Erythroblast (primary cell): ENCODE measurements at places on chromosomes 6 and 20.

- no peak for DNase-seq
These were observed 380.5 kb downstream of the TFAP2B start for GRCh38 chr6:51199105-51199552.

DNA sequence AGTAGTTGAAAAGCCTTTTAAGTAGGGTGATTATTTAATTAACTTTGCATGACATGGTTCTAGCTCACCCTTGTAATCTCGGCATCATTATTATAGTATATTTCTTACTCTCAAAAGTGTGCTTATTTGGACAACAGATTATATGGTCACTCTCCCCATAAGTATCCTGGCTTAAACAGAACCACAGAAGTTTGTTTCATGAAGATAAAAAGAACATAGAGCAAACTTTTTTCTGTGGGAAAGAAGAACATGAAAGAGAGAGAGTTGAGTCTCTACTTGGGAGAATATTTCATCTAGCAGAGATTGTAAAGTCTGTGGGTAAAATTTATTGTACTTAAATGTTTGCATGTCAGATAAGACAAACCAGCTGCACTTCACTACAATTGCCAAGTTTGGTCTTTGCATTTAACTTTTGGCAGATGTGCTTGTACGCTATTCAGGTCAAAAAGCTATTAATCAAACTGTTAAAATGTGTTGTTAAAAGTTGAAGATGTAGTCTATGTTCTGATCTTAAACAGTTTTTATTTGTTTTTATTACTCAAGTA lies 33.4 kb upstream of the PRIM2 start:
- DNase-seq: no peak

GRCh38 chr6:35015476-35015875 lies 125.7 kb downstream of the TCP11 start:
- DNase-seq: no peak

- DNase-seq: no peak
These were observed 229.5 kb downstream of the CDH26 start for GRCh38 chr20:60187683-60188082.

- DNase-seq: no peak
These were observed 204.8 kb downstream of the TPBG start for GRCh38 chr6:82568290-82568993.

DNA sequence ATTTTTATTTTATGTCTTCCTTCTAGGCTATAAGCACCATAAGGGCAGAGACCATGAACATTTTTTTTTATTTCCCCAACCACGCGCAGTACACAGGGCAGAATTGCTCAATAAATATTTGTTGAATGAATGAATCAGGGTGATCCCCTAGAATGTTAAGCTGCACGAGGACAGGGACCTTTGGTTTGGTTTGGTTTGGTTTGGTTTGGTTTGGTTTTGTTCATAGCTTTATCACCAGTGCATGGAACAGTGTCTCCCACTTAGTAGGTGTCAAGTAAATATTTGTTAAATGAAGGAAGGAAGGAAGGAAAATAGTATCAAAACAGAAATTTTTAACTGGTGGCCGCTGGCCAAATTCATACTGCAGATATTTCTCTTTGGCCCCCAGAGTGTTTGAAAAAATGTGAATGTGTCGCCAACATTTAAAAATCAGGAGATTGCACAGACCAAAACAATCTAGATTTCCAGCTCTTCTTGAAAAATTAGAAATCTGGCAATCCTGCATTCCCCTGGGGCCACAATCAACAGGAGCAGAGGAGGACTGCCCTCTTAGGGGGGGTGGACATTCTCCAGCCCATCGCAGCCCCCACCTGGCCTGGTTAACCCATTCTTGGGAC lies 205.3 kb downstream of the EYA2 start:
- DNase-seq: no peak
